ENCODE measurements at places on chromosomes 4 and X.

DNA sequence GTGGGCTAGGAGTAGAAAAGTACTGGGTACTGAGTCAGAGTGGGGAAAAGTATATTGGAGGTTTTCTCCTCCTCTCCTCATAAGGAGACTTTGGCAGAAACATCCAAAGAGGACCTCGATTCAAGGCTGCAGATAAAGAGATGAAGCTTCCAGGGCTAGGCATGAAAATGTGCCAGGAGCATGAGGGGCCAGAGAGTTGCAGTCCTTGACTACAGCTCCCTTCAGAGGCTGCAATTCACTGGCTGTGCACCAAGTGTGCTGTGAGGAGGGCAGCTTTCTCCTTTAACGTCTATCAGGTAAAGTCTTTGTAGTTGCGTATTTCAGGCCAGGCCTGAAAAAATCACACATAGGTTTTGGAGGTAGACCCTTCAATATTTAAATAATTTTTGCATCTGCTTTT lies 174.9 kb upstream of the VEGFC start:
- no peak for DNase-seq

- no peak for DNase-seq
Measured at GRCh38 chr4:100823066-100823992, 305.5 kb upstream of the EMCN start.

DNA sequence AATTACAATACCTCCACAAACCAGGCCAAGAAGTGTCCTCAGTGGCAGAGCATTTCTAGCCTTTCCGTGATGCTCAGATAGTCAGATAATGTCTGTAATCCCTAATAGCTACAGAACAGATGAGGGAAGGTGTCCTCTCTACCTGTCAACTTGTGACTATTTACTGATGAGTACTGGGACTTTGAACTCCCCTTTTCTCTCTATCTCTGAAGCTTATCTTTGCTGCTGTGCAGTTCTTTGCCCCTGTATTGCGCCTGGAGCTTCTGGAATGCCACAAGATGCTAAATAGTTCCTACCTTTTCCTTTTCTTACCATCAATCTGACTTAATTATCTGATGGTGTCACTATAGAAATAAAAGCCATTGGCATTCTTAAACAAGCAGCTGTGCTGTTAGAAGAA lies 30.5 kb downstream of the FGF2 start:
- DNase-seq, result no peak

DNA sequence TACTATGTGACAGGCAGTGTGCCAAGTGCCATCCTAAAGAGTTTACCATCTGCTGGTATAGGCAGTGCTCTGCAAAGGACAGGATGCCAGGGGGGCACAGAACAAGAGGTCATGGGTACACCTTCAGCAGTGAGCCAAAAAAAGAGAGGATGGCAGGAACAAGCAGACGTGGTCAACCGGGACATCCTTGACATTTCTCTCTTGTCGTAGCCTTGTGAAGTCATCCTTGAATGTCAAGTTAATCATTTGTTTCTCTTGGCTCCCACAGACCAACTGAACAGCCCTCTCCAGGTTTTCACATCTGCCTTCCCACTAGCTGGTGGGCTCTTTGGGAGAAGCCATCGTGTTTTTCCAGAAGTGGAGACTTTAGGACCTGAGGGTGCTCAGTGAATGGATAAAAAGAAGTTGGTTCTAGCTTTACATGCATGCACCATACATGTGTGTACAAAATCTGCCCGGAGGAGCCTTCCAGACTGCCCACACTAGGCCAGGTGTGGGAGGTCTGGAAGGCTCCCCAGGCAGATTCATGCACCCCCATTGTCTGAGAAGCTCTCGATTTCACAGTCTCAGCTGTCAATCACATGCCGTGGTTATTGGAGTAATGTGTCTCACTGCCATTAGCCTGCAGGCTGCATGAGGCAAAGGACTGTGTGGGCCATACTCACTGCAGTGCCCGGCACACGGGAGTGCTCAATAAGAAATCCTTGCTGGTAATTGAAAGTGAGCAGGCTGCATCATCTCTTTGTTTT lies 16.4 kb downstream of the PNMA6F start:
- DNase-seq, result no peak

DNA sequence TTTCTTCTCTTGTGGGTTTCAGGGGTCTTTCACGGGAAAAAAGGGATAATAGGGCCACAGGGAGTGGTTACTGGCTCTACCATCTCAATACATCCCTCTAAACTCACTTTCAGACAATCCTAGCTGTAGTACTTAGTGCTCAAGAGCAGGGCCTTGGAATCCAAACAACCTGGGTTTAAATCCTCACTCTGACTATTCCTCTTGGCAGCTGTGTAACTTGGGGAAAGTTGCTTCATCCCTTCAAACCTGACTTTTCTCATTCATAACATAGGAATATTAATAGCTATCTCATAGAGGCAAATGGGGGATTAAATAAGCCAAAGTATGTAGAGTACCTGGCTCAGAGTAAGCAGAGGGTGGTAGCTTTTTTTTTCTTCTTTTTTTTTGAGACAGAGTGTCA lies 32.4 kb downstream of the CCNG2 start:
- no peak for DNase-seq

GRCh38 chr4:65021149-65021548 lies 611.9 kb upstream of the TECRL start:
- DNase-seq, result no peak

GRCh38 chrX:140087875-140088274 lies 122.6 kb upstream of the CXorf66 start:
- DNase-seq, result no peak

DNA sequence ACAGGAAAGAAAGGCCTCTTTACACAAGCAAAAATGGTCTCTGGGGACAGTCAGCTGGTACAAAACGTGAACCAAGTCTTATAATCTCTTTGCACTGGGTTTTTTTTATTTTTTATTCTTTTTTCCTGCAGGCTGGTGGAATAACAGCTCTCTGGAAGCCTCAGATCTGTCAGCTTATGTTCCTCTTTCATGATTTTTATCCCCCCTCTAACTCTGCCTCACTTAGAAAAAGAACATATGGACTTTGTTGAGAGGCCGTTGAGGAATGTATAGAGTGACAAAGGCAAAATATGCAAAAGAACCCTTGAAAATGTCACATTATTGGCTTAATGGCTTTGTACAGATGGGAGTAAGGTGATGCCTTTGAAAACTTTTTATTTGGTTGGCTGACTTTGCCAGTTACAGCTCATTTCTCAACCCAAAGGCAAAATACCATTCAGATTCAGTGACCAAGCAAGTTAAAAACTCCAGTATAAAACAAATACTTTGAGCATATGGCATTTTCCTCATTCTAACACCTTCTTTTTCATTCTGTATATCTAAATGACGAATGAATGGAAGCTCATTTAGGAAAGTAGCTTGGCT lies 111.1 kb downstream of the RNF150 start:
- no peak for DNase-seq

GRCh38 chr4:101794806-101795205 lies 4.3 kb downstream of the BANK1 start:
- no peak for DNase-seq

- no peak for DNase-seq
Measured at GRCh38 chr4:119536572-119537528, 91.8 kb downstream of the PDE5A start.

DNA sequence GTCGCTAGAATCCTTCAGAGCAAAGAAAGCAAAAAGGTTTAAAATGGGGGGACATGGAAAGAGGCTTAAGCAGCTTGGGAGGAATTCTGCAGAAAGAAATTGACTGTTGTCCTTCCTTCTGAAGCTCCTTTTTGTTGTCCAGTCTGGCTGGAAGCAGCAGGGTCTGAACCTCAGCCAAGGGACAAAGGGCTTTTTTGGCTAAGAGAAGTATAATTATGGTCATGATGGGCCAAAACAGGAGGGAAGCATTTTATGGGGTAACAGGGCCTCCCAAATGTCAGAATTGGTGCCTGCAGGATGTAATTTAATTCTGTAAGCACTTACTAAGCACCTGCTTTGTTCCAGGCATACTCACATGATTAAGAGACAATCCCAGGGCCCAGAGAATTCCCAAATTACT lies 74.2 kb upstream of the CPEB2 start:
- DNase-seq, result no peak

DNA sequence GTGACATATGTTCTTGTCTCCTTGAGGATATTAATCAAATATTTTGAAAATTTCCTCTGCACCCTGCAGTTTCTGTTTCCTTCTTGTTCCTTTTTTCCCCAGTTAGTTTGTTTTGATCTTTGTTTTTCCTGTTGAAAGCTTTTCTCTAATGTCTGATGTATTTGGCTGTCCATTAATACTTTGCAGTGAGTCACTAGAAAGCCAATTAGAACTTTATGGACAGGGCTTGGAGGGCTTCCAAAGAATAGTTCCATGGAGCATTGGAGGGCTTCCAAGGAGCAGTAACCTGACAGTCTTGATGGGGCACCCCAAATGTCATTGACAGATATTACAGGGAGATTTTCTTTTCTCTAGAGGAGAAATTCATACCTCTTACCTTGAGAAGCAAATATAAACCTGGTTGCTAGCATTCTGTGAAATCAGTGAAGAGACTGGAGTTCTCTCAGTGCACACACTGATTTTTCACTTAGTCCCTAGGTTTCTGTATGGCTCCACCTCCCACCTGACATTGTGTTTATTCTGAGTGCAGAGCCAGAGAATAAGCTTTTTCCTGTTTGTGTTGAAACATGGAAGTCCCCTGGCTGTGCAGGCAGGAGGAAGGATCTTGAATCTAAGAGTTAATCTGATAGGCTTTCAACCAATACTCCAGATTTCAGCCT lies 26.5 kb downstream of the SPARCL1 start:
- no peak for DNase-seq
